ENCODE measurements at places on chromosomes 1 and 21. TPM values are rescaled to one million over a fixed set of nuclear protein-coding genes. Genes with fewer than 3 reads are reported as not detected.

GRCh38 chr1:205229916-205230700 lies 2.4 kb downstream of the TMCC2 start:
- no peak overlapping the region for H3K27ac ChIP-seq
- H3K4me3 ChIP-seq, result peak overlapping the region; percentile 97
- H3K27me3 ChIP-seq, result peaks cover 22% of the 10 kb centered on the region
- no peaks in the 10 kb centered on the region for H3K36me3 ChIP-seq
- DNase-seq, result no peak

GRCh38 chr1:207219979-207220889 lies 101.2 kb upstream of the CD55 start:
- H3K27ac ChIP-seq, result no peak overlapping the region
- DNase-seq, result no peak
- no peak overlapping the region for H3K4me3 ChIP-seq

GRCh38 chr1:218424502-218424901 lies 79.4 kb downstream of the TGFB2 start:
- no peaks in the 10 kb centered on the region for H3K27me3 ChIP-seq
- no peaks in the 10 kb centered on the region for H3K4me1 ChIP-seq
- no peaks in the 10 kb centered on the region for H3K36me3 ChIP-seq
- H3K4me3 ChIP-seq, result no peak overlapping the region
- H3K27ac ChIP-seq, result no peak overlapping the region

- no peak for DNase-seq
- H3K27ac ChIP-seq, result no peak overlapping the region
- H3K4me3 ChIP-seq, result no peak overlapping the region
- H3K4me1 ChIP-seq, result no peaks in the 10 kb centered on the region
- H3K36me3 ChIP-seq, result no peaks in the 10 kb centered on the region
Observed at GRCh38 chr1:203206129-203206687, 19.7 kb upstream of the CHI3L1 start.

GRCh38 chr1:240193679-240194078 lies 102.0 kb downstream of the FMN2 start:
- no peak for DNase-seq
- no peak overlapping the region for H3K27ac ChIP-seq
- peaks cover 2% of the 10 kb centered on the region for H3K27me3 ChIP-seq
- peaks cover 2% of the 10 kb centered on the region for H3K4me1 ChIP-seq

DNA sequence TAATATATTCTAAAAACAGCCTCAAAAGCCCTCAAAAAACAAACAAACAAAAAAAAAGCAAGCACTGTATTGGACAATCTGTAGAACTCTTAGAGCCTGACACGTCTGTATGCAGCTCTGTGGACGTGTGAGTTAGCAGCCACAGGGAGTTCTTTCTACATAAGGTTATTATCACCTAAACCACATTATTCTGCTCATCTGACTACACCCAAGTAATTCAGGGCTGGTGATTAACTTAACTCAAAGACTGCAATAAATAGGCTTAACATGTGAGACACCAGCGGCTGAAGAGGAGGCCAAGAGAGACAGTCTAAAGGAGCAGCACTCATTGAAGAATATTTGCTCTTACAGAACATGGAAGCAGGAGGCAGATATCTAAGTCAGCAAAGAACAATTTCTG lies 316.0 kb downstream of the VAV3 start:
- DNase-seq, result no peak
- H3K4me1 ChIP-seq, result no peaks in the 10 kb centered on the region
- no peak overlapping the region for H3K27ac ChIP-seq
- no peaks in the 10 kb centered on the region for H3K36me3 ChIP-seq
- peaks cover 2% of the 10 kb centered on the region for H3K27me3 ChIP-seq
- no peak overlapping the region for H3K4me3 ChIP-seq

DNA sequence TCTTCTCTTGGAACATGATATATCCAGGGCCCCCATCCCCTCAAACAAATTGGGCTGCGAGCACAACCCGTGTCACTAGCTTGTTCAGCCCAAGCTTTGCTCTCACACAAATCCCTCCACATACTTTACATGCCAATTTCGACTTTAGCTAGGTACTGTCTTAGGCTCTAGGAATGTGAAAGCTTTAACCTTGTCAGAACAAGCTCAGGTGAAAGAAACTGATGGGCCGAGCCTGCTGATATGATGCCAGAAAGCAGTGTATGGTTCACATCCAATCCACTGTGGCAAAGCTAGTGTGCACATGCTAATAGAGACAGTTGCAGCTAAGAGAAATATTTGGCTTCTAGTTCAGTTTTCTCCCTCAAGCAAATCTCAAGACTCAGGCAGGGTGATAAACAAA lies 79.5 kb downstream of the TNFSF18 start:
- no peak overlapping the region for H3K4me3 ChIP-seq
- peaks cover 25% of the 10 kb centered on the region for H3K27me3 ChIP-seq
- no peak for DNase-seq
- no peaks in the 10 kb centered on the region for H3K36me3 ChIP-seq

GRCh38 chr1:32063261-32063681 lies 9.5 kb upstream of the TMEM39B start:
- no peak overlapping the region for H3K4me3 ChIP-seq
- peaks cover 13% of the 10 kb centered on the region for H3K4me1 ChIP-seq
- peak overlapping the region; percentile 58 for H3K27ac ChIP-seq

- peaks cover 8% of the 10 kb centered on the region for H3K4me1 ChIP-seq
- H3K27me3 ChIP-seq, result peaks cover 8% of the 10 kb centered on the region
- H3K36me3 ChIP-seq, result no peaks in the 10 kb centered on the region
- no peak for DNase-seq
Observed at GRCh38 chr1:208192995-208193394, 51.2 kb downstream of the PLXNA2 start.

GRCh38 chr1:214102907-214103306 lies 115.1 kb downstream of the PROX1 start:
- H3K36me3 ChIP-seq, result no peaks in the 10 kb centered on the region
- H3K4me1 ChIP-seq, result no peaks in the 10 kb centered on the region
- no peak overlapping the region for H3K27ac ChIP-seq
- no peak overlapping the region for H3K4me3 ChIP-seq

DNA sequence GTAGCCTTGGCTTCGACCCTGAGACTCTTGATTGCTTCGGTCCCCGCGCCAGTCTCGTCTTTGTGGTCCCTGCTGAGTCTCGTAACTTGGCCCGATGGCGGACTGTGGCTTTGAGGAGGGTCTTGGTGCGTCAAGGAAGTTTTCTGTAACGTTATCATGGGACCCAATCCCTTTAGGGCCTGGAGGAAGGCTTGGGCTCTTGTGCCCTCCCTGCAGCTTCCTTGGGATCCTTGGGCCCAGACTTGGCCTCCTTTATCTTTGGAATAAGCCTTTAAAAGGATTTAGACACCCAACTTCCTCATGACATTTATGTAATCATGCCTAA lies 371 bp downstream of the ZMPSTE24 start:
- H3K36me3 ChIP-seq, result peaks cover 51% of the 10 kb centered on the region
- peak overlapping the region; percentile 94 for H3K4me3 ChIP-seq
- no peak for DNase-seq
- H3K27me3 ChIP-seq, result no peaks in the 10 kb centered on the region
- peaks cover 43% of the 10 kb centered on the region for H3K4me1 ChIP-seq

DNA sequence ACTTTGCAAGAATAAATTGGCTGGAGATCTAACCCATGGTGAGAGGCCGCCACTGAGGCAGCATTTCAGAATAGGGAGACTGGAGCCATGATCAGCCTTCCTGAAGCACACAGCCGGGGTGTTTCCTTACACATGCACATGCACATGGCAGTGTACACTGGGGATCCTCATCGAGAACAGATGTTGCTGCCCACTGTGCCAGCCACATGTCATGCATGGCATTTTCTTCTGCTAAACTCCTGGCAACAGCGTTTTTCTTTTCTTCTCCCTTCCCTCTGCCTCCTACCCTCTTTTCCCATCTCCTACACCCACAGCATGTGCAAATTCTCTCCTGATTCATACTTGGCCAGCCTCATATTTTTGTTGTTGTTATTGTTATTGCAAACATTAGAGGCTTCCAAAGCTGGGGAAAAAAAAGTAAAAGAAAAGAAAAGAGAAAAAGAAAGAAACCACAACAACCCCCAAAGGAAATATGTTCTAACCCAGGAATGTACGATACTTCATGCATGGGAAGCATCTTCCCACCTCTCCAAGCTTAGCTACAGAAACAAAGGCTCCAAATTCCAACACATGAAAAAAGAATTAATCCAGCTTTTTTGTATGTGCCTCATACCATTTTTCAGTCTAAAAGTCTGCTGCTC lies 344.0 kb downstream of the ASTN1 start:
- H3K4me1 ChIP-seq, result no peaks in the 10 kb centered on the region
- H3K36me3 ChIP-seq, result no peaks in the 10 kb centered on the region
- H3K4me3 ChIP-seq, result no peak overlapping the region
- no peaks in the 10 kb centered on the region for H3K27me3 ChIP-seq

GRCh38 chr1:87246436-87246835 lies 82.2 kb upstream of the LMO4 start:
- no peak for DNase-seq
- H3K4me3 ChIP-seq, result no peak overlapping the region
- H3K36me3 ChIP-seq, result no peaks in the 10 kb centered on the region
- no peak overlapping the region for H3K27ac ChIP-seq
- peaks cover 12% of the 10 kb centered on the region for H3K27me3 ChIP-seq

- H3K27me3 ChIP-seq, result no peaks in the 10 kb centered on the region
- no peak overlapping the region for H3K27ac ChIP-seq
- H3K4me1 ChIP-seq, result no peaks in the 10 kb centered on the region
- no peaks in the 10 kb centered on the region for H3K36me3 ChIP-seq
- DNase-seq, result no peak
Observed at GRCh38 chr1:209038735-209039134, 544.8 kb upstream of the CAMK1G start.

DNA sequence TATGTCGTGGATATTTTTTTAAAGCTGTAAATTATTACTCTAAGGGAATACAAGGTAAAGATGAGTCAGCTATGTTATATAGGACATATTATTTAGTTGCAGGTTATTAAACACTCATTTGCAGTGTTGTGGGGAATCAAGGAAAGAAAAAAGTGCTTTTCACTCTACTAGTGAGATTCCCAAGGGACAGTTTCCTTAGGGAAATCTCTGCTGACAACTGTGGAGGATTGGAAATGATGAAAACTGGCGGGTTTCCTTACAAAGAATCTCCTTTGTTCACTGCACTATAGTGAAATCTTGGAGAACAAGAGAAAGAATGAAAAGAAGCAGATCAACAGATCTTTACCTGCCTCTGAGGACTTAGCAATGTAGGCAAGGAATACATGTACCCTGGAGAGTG lies 24.5 kb upstream of the TRIM45 start:
- no peak for DNase-seq
- H3K36me3 ChIP-seq, result no peaks in the 10 kb centered on the region
- H3K4me1 ChIP-seq, result no peaks in the 10 kb centered on the region
- H3K4me3 ChIP-seq, result no peak overlapping the region
- peaks cover 16% of the 10 kb centered on the region for H3K27me3 ChIP-seq

DNA sequence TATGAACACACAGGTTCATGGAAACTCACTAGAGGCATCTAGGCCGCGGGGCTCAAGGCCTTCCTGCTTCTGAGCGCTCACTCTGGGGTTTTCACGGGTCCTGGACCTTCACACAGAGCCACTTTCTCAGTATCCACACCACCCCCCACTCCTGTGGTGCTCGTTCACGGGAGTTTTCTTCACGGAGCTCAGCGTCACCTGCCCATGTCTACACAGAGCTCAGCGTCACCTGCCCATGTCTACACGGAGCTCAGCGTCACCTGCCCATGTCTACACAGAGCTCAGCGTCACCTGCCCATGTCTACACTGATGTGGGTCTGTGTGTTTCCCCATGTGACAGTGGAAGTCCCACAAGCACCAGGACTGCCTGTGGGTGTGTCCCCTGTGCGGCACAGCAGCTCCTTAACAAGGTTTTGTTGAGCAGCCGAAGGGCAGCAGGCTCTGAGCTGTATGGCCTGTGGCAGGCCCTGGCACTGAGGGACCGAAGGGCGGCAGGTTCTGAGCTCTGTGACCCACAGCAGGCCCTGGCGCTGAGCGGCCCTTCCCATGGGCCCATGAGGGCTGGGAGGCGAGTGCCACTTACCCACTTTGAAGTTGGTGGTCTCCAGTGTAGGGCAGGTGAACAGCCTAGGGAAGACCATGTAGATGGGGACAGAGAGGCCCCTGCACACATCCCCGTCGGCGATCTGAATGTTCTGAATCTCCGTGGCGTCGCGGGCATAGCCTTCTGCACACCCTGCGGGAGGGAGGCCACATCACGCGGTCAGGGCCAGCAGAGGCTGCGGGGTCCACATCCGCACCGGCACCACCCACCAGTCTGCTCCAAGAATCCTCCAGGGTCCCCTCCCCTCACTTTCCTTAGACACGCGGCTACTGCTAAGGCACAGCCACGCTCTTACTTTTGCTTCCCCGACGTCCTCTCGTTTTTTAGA lies 39.8 kb downstream of the VPS26C start:
- peak overlapping the region; percentile 57 for H3K27ac ChIP-seq
- H3K27me3 ChIP-seq, result no peaks in the 10 kb centered on the region
- H3K4me1 ChIP-seq, result peaks cover 34% of the 10 kb centered on the region
- H3K4me3 ChIP-seq, result no peak overlapping the region

GRCh38 chr21:45598666-45599065 lies 44.9 kb upstream of the PCBP3 start:
- H3K4me3 ChIP-seq, result no peak overlapping the region
- no peak for DNase-seq
- H3K4me1 ChIP-seq, result peaks cover 11% of the 10 kb centered on the region

GRCh38 chr1:165473081-165473480 lies 28.2 kb upstream of the RXRG start:
- no peaks in the 10 kb centered on the region for H3K36me3 ChIP-seq
- no peak overlapping the region for H3K27ac ChIP-seq
- no peaks in the 10 kb centered on the region for H3K4me1 ChIP-seq
- no peak for DNase-seq
- peaks cover under 1% of the 10 kb centered on the region for H3K27me3 ChIP-seq

- H3K36me3 ChIP-seq, result no peaks in the 10 kb centered on the region
- H3K27me3 ChIP-seq, result peaks cover 92% of the 10 kb centered on the region
- DNase-seq, result no peak
- no peak overlapping the region for H3K4me3 ChIP-seq
Observed at GRCh38 chr1:156430303-156430702, 61.3 kb downstream of the RHBG start.

GRCh38 chr1:50148142-50148923 lies 39.6 kb downstream of the ELAVL4 start:
- H3K4me3 ChIP-seq, result no peak overlapping the region
- H3K27ac ChIP-seq, result no peak overlapping the region
- no peaks in the 10 kb centered on the region for H3K36me3 ChIP-seq
- DNase-seq, result no peak
- no peaks in the 10 kb centered on the region for H3K4me1 ChIP-seq

Gene FGGY
- total RNA-seq, result 10.5 TPM

Gene PRKAB2
- 9.5 TPM for total RNA-seq

Gene TMCC2
- total RNA-seq, result 14.0 TPM

Gene CCDC27
- not detected for total RNA-seq

Gene CRP
- total RNA-seq, result not detected

Gene TENT5C
- total RNA-seq, result 11.2 TPM

Gene ADGRL4
- total RNA-seq, result not detected

Gene KRTAP27-1
- not detected for total RNA-seq

Gene HTR6
- not detected for total RNA-seq

Gene SPRR2E
- total RNA-seq, result not detected

Gene KAZN
- total RNA-seq, result 1.2 TPM

Gene OR2M3
- total RNA-seq, result not detected
